NCI-H774 (cell line): ENCODE measurements at places on chromosomes 2 and 18.

GRCh38 chr2:236603361-236604015 lies 33.9 kb downstream of the ACKR3 start:
- DNase-seq: no peak

- DNase-seq: no peak
Observed at GRCh38 chr2:63465633-63466032, 122.6 kb downstream of the WDPCP start.

DNA sequence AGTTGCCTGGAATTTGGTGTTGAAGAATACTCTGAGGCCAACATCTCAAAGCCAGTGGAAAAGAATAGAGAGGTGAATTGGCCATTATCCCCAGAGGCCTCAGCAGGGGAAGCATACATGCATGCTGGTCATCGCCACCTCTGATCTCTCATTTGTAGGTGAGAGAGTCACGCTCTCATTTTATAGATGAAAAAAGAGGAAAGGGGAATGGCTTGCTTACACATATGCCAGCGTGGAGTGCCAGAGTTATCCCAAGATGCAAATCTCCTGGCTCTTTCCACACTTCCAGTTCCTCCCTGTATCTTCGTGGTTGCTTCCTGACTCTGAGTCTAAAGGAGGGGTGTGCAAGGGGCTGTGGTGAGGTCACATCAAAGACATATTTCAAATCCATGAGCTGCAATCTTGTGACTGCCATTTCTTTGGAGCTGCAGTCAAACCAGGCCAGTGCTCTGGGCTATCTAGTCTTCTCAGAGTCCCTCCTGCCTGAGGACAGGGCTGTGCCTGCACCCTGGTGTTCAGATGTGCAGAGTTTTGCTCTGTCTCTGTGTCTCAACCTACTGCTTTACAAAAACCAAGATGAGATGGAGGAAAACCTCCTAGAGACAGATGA lies 324.7 kb downstream of the MYCN start:
- DNase-seq: no peak

- DNase-seq: no peak
Observed at GRCh38 chr18:44725300-44726058, 44.8 kb downstream of the SETBP1 start.

DNA sequence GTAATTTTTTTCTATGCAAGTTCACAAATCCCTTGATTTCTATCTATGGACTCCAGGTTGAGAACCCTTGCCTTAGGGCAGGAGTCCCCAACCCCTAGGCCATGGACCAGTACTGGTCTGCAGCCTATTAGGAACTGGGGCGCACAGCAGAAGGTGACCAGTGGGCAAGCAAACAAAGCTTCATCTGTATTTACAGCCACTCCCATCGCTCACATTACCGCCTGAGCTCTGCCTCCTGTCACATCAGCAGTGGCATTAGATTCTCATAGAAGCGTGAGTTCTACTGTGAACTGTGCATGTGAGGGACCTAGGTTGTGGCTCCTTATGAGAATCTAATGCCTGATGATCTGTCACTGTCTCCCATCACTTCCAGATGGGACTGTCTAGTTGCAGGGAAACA lies 70.2 kb upstream of the SMAD2 start:
- no peak for DNase-seq

GRCh38 chr2:144343145-144343544 lies 176.8 kb downstream of the ZEB2 start:
- DNase-seq: no peak

GRCh38 chr18:28766027-28766426 lies 589.1 kb upstream of the CDH2 start:
- DNase-seq: no peak

- peak; percentile 11 for DNase-seq
Observed at GRCh38 chr2:165952741-165953211, 800 bp downstream of the TTC21B start.

DNA sequence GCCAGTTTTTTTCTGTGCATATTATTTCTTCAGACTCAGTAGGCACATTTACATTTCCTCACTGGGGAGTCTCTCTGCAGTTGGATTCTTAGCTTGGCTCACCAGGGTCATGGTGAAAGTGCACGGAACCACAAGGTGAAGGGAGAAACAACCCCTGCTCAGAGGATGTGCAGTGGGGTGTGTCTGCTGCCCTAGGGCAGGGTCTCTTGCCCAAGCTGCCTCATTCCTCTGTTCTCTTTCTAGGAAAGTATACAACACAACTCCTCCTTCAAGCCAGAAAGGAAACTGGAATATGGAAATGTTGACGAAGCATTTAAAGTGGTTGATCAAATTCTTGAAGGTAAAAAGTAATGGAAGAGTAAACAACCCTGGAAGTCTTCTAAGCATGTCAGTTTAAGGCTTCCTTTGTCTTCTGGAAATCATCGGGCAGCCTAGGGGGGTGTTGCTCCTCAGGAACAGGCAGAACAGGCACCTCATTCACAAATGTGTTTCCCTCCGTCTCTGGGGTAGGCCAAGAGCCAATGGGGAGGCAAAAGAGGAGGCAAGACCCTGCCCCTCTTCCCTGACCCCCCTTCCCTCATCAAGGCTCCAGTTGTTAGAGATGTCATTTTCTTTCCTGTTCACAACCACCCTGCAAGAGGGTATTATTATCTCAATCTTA lies 41.4 kb downstream of the AOX1 start:
- no peak for DNase-seq

DNA sequence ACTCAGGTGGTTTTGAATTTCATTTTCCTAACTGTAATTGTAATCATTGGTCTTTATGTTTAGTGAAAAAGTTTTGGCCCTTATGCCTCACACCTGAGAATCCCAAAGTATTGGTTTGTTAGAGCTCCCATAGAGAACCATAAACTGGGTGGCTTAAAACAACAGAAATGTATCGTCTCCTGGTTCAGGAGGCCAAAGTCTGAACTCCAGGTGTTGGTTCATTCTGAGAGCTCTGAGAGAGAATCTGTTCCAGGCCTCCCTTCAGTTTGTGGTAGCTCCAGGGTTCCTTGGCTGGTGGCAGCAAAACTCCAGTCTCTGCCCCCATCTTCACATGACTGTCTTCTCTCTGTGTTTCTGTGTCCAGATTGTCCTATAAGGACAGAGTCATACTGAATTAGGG lies 11.0 kb downstream of the IL37 start:
- DNase-seq: no peak

- DNase-seq: no peak
Observed at GRCh38 chr2:195543063-195543462, 114.0 kb upstream of the SLC39A10 start.

DNA sequence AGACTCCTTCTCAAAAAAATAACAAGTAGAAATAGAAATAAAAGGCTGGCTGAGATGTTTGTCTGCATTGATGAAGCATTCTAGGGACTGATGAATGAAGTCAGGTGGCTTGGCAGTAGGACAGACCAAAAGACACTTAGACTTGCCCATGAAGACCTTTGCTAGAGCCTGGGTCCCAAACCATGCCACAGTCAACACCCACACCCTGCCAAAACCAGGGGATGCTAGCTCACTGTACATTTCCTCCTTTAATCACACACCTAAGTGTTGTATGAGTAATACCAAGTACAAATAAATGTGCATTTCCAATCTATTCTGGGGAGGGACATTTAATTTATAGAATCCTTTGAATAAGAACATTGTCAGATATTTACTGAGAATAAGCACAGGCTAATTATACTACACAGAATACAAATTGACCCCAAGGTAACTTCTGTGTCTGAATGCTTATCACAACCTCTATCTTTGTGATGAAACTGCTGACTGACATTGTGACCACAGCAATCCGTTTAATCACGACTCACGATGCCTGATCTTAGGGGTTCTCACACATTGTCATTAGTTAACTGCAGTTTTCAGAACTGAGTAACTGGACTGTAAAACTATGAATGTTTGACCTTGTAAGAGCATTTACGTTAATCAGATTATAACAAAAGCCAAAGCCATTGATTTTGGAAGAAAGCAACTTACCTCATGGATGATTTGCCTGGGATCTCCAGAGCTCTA lies 10.5 kb upstream of the NOL10 start:
- DNase-seq: no peak

- no peak for DNase-seq
Observed at GRCh38 chr2:144514616-144515091, 5.3 kb downstream of the ZEB2 start.

- no peak for DNase-seq
Observed at GRCh38 chr2:109522063-109522374, 91.7 kb downstream of the SEPTIN10 start.

GRCh38 chr18:43662657-43663056 lies 385.4 kb upstream of the SYT4 start:
- DNase-seq: no peak

DNA sequence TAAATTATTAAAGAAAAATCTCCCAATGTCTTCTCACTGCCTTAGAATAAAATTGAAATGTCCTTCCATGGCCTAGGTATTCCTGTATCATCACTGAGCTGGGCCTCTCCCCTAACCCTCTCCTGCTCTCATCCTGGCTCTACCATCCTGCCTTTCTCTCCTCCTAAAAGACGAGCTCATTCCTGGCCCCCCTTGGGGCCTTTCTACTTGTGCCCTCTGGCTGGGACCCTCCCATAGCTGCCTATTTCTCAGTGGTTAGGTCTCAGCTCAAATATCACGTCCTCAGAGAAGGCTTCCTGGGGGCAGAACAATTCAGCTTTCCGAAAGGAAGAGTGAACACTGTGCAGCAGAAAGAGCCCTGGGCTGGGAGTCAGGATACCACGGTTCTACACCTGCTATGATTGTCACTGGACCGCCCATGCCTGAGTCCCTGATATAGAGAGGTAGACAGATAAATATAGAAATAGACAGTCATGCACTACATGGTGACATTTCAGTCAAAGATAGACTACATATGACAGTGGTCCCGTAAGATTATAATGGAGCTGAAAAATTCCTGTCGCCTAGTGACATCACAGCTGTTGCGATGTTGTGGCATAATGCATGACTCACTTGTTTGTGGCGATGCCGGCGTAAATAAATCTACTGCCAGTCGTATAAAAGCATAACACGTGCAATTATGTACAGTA lies 9.4 kb downstream of the DNPEP start:
- no peak for DNase-seq

- no peak for DNase-seq
Observed at GRCh38 chr2:190563109-190563508, 28.6 kb upstream of the NEMP2 start.

DNA sequence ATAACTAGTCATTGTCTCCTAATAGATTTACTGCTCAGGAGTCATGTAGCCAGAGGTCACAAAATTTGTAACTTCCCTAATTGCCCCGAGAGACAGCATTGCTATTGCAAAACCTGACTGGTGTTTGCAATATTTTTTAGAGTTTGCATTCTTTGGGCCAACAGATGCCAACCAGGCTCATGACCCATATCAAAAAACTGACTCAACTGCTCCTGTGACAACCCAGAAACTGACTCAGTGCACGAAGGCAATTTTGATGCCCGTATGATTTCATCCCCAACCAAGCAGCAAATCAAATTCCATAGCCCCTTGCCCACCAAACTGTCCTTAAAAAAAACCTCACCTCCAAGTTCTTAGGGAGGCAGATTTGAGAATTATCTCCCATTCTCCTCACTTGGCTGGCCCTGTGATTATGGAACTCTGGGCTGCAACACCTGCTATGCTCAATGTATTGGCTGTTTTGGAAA lies 951.3 kb downstream of the TSN start:
- no peak for DNase-seq

DNA sequence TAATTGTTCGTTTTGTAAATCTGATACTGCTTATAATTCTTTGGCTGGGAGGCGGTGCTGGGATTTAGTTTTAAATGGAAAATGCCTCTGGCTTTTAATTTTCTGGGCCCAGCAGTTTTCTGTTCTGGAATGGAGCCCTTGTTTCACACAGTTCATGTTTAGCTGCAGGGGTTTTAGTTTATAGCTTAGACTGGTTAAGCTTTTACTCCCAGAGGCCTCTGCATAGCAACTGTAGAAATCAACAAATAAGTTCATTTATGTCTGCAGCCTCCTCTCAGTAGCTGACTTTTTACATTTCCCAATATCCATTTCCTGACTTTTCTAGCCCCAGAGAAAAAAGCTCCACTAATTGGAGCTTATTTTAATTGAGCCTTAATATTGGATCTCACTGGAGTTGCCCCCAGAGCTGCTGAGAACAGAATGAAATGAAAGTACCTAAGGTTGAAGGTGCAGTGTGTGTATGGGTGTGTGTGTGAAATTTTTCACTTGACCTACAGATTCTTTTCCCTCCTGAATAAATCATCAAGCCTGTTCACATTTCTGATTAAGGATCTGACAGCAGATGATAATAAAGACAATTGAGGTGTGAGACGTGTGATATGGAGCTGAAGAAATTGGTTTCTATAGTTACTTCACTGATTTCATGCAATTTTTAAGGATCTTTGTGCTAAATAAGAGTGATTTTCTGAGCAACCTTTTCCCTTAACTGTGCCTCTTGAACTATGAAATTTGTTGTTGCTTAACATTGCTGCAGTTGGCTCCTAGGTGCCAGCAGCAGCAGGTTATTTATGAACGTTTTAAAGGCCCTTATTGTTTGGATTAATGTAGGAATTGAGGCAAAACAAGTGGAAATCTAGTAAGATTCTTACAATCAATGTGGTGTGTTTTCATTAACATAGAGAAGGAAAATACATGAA lies 109.6 kb downstream of the TAF4B start:
- DNase-seq: no peak
